SK-MEL-5 (cell line): ENCODE measurements at places on chromosomes 13 and 19.

DNA sequence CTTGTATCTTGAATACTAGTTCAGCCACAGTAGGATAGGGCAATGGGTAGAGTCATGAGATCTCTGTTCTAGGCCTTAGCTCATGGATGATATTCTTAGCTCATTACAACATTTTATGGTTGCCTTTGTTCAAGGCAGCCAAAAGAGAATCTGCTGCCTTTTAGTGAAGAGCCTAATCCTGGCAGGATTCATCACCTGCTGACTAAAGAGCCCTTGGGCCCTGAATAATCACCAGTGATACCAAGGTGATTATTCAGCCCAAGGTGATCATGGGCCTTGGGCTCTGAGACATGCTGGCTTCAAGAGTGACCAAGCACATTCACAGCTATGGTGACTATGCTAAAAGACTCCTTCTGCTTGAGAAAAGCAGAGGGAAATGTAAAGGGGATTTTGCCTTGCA is 143.3 kb upstream of the MYO16 start:
- DNase-seq = no peak

GRCh38 chr13:19967621-19968020 is 9.1 kb downstream of the ZMYM2 start:
- peak; percentile 11 for DNase-seq

DNA sequence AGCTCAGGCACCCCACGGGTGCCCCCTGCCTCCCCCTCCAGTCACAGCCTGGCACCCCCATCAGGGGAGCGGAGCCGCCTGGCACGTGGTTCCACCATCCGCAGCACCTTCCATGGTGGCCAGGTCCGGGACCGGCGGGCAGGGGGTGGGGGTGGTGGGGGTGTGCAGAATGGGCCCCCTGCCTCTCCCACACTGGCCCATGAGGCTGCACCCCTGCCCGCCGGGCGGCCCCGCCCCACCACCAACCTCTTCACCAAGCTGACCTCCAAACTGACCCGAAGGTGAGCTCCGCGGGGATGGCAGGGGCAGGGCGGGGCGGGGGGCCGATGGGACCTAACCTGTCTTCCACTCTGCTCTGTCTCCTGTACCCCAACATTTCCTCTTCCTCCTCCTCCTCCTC is 25.0 kb downstream of the CKM start:
- no peak for DNase-seq

DNA sequence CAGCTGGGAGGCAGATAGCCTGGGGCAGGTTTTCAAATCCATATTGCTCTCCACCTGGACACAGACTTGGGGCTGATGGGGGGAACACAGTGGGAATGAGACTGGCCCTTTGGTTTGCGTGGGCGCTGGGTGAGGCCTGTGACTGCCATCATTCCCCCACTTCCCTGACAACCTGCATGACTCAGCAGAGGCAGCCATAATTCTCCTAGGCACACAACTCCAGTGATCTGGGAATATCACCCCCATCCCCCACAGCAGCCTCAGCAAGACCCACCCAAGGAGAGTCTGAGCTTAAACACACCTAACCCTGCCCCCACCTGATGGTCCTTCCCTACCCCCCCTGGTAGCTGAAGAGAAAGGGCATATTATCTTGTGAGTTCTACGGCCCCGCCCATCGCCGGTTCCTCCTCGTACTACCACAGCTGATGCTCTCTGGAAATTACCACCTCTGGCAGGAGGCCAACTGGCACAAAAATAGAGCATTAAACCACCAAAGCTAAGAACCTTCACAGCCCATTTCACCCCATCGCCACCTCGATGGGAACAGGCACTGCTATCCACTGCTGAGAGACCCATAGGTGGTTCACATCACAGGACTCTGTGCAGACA is 71.0 kb downstream of the RNF17 start:
- DNase-seq = no peak

GRCh38 chr19:44050740-44051649 is 841 bp upstream of the ZNF223 start:
- no peak for DNase-seq

DNA sequence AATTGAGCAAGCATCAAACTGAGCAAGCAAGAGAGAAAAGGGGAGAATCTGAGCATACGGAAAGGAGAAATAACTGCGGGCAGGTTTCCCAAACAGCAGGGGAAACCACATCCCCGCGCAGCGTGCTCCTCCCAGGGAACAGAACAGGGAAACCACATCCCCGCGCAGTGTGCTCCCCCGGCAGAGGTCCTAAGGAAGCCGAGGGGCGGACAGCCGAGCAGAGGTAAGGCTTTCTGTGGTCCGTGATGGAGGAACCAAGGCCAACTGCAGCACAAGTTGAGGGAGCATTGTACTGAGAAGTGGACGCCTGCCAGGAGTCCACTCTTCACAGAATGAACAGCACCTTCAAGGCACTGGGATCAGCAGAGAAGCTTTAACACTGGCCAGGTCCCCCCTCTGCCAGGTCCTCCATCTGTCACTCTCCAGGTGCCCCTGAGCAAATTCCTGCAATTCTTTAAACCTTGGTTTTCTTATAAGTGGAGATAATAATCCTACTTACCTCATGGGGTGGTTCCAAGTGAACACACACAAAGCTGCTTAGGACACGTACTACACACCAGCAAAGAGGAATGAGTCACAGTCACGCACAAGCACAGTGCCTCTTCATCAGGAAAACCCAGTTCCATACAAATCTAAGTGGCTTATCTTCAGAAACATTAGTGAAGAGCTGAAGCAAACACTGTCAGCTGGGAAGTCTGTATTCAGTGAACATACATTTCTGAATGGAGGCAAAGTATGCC is 23.0 kb upstream of the LAMP1 start:
- DNase-seq = peak; percentile 32

DNA sequence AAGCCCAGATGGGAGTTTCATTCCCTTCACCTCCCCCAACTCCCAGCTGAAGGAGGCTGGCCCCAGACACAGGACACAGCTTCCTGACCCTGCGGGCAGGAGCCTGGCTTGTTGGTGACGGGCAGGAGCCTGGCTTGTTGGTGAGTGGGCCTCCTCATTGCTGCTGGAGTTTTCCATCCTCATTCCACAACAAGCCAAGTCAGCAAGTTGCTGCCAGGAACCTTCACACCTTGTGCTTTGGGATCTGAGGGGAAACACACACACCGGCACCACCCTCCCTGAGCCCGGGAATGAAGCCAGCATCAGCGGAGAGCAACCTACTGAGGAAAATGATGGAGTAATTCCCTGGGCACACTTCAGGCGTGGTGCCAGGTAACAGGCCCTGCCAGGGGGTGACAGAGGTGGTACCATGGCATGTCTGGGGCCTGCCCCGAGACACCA is 74.9 kb downstream of the ALOX5AP start:
- no peak for DNase-seq

GRCh38 chr19:4510435-4511255 is 7.6 kb downstream of the PLIN4 start:
- no peak for DNase-seq

DNA sequence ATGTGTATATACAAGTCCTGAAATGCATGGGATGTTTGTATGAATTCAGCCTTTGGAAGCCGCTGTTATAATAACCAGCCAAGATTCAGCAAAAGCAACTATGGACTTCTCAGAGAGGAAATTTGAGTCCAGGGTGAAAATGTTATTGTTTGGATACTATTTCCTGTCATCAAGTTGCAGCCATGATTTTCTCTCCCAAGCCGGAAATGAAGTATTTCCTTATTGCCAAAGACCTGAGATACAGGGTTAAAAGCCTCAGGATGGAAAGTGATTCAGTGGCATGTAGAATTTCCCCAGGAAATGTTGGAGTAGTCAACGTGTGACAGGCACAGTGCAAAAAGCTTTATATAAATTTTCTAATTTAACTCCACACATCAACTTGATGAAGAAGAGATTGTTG is 133.9 kb downstream of the IRS2 start:
- DNase-seq = no peak

DNA sequence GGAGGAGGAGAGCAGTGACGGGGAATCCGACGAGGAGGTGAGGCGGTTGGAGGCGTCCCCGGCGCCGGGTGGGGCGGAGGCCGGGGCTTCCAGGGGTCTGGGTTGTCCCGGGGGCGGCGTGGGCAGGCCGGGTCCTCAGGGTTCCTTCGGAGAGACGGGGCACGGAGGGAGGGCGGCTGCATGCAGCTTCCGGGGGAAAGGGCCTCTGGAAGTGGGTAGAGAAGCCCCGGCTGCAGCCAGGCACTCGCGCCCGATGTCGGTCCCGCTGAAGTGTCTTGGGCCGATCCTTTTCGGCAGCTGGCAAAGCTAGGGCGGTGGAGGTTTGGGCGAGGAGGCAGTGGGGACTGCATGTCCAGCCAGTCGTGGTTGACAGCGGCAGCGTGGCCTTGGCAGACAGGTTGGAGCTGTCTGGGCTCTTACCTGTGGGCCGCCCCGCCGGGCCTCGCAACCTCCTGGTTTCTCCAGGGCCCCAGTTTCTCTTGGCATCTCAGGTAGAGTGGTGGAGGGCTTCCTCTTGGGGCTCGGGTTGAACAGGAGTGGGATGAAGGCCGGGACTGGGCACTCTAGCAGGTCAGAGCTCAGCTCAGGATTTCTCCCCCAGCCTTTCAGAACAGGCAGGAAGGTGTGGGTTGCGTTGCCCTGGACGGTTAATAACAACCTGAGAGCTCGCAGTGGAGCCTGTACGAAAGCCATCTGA is 690 bp downstream of the KMT2B start:
- DNase-seq = no peak

GRCh38 chr13:100883453-100883852 is 208.9 kb upstream of the TMTC4 start:
- DNase-seq = peak; percentile 8

DNA sequence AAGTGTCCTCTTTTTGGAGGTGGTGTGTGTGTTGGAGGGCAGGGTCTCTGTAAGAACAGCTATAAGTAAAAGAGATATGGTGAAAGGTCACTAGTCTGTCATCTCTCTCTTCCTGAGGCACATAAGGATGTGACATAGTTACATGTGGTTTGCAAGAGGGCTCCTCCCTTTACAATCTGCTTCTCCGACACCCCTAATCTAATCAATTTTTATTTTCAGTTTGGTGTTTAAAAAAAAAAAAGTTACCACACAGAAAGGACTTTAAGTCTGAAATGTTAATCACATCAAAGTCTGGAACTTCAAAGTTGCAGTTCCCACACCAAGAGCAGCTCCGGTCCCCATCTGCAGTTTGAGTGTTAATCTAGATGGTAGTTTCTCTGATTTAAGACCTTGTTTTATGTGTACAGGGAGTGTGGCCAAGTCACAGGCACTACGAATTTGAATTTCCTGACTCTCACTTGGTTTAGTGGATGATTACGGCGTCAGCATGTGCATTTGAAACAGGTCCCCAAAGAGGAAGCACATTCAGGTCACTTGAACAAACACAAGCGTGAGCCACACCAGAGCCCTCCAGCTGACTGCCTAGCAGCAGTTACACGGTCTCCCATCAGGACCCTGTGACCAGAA is 53.1 kb downstream of the FOXO1 start:
- DNase-seq = no peak

GRCh38 chr19:27975419-27976005 is 1237.4 kb downstream of the UQCRFS1 start:
- DNase-seq = no peak

GRCh38 chr13:52371736-52372247 is 34.2 kb downstream of the THSD1 start:
- DNase-seq = peak; percentile 63

GRCh38 chr13:44549476-44549875 is 26.7 kb downstream of the TSC22D1 start:
- no peak for DNase-seq

DNA sequence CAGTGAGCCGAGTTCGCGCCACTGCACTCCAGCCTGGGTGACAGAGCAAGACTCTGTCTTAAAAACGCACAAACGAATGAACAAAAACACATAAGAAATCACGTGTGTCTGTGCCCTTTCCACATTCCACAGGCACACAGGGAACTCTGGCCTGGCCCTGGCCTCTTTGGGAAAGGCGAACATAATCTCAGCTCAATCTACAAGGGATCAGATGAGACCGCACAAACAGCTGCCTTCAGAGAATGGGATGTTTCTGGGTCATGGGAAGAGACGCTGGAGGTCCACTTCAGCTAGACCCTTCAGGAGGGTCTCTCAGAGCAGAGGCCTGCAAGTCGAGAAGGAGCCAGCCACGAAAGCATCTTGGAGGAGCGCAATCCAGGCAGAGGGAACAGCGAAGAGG is 6.3 kb upstream of the CRTC1 start:
- no peak for DNase-seq

DNA sequence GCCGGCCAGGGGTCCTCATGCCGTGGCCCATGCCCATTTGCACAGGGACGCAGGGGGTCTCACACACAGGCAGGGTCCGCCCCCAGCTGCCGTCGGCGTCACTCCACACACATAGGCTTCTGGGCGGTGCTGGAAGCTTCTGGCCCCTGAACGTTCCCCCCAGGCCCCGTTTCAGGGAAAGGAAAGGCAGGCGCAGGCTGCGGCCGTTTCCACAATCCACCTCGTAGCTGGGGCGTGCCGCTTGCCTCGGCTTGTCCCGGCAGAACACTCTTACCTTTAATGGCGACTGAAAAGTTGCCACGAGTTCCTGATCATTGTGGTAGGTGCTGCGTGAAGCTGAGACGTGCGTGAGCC is 53.4 kb downstream of the MCF2L start:
- no peak for DNase-seq

DNA sequence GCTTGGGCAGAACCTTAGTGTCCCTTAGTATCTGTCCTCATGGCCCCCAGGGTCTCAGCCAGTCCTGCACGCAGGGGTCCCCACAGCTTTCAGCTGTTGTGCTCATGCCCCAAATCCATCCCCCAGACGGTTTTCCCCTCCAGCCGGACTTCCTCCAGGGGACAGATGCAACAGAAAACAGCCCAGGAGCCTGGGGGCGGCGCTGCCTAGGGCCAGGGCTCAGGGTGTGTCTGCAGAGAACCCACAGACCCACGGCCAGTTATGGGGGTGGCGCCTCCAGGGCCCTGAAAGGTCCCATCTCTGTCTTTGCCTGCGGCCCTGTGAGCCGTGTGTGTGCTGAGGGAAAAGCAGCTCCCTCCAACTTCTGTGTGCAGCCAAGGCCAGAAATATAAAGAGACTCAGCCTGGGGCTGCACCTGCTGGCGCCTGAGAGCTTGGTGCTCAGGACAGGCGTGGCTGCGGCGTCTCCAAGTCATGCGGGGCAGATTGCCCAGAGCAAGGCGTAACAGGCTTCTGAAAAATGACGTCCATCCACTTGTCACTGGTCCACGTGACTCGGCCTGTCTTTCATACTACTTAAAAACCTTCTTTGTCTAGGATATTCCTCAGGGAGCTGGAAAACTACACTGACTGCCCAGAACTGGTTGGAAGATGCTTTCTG is 22.1 kb upstream of the F7 start:
- peak; percentile 99 for DNase-seq

GRCh38 chr13:59263531-59263930 is 900.2 kb downstream of the DIAPH3 start:
- DNase-seq = no peak

DNA sequence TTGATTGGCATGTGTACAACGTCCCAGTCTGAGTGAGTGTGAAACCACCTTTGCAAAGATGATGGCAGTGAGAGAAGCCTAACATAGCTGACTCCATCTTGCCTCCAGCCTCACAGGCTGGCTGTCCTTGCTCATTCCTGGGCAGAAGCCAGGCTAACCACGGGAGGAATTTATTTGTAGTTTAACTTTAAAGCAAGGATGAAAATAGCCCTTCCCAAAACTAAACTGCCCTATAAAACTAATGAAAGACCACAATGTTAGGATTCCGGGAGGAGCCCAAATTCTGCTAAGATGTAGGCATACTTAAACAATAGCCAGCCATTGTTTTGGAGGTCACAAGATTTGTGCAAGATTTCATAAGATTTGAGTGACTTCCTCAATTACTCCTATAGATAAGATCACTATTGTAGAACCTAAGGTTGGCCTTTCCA is 96.6 kb upstream of the LSM14A start:
- DNase-seq = peak; percentile 98
